GM13977 (cell line): ENCODE measurements at places on chromosomes 13 and 19.

- DNase-seq, result no peak
Measured at GRCh38 chr19:30395283-30395682, 23.1 kb downstream of the ZNF536 start.

- no peak for DNase-seq
Measured at GRCh38 chr13:23695196-23695595, 125.0 kb downstream of the TNFRSF19 start.

DNA sequence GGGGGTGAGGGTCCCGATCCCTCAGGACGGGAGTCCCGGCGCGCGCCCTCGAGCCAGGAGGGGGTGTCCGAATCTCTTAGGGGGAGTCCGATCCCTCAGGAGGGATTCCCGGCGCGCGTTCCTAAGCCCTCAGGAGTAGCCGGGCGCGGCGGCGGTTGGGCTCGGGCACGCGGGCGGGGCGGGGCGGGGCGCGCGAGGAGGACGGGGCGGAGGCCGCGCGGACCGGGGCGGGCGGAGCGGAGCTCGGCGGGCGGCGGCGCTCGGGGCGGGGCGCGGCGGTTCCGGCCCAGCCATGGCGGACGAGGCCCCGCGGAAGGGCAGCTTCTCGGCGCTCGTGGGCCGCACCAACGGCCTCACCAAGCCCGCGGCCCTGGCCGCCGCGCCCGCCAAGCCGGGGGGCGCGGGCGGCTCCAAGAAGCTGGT lies at the start of gene CUL4A:
Gene CUL4A, plus strand, starts transcription at position 278 of the 423 bp plus-strand sequence. Its CDS starts 15 bp downstream, at position 293.
- DNase-seq, result peak; percentile 89

- DNase-seq, result no peak
Measured at GRCh38 chr19:5705552-5705951, 14.4 kb downstream of the LONP1 start.

- DNase-seq, result no peak
Measured at GRCh38 chr13:22776394-22777186, 404.2 kb upstream of the SGCG start.

- DNase-seq, result no peak
Measured at GRCh38 chr13:84654654-84655275, 772.5 kb upstream of the SLITRK1 start.

DNA sequence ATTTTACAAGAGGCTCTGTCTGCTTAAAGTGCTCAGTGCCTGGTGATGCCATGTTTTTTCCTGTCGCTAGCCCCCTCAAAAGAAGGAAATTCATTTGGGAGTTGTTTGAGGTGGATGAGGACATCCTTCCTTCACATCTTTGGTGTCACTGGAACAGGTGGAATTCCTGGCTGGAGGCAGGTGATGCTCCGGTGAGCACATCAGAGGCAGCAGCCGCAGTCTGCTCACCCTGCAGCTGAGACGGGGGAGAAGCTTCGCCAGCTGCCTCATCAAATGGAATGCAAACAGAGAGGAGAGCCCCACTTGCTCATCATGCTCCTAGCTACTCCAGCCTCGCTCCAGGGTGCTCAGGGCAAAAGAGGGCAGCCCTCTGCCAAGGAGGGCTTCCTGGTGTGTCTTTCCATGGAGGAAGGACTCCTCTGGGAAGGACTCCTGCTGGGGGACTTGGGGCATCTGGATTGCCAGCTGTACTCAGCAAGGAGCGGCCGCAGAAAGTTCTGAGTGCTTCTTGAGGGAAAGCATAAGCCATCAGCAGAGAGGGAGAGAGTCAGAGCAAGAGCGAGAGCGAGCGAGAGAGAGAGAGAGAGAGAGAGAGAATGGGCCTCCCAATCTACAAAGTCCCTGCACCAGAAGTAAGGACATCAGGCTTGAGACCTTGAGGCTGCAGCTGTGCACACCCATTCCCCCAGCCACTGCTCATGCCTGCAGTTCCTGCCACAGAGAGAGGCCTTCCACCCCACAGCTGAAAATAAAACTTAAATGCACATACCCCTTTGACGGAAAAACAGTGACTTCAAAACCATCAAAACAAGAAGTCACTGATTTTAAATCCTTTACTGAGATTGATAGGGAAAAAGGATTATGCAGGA lies 74.3 kb upstream of the UBL3 start:
- no peak for DNase-seq

GRCh38 chr13:106524108-106524507 lies 11.4 kb downstream of the EFNB2 start:
- DNase-seq, result no peak

- no peak for DNase-seq
Measured at GRCh38 chr13:112734696-112735547, 45.1 kb downstream of the ATP11A start.

GRCh38 chr19:45767881-45768654 lies 984 bp downstream of the SIX5 start:
- peak; percentile 82 for DNase-seq

DNA sequence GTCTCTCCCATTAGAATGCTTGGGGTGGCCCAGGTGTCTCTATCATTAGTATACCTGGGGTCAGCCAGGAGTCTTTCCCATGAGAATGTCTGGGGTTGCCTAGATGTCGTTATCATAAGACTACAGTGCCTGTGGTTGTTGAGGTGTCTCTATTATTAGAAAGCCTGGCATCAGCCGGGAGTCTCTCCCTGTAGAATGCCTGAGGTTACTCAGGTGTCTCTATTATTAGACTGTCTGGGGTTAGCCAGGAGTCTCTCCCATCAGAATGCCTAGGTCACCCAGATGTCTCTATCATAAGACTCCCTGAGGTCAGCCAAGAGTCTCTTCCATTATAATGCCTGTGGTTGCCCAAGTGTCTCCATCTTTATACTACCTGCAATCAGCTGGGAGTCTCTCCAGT lies 1541.1 kb downstream of the UQCRFS1 start:
- DNase-seq, result no peak

- no peak for DNase-seq
Measured at GRCh38 chr13:39734952-39735351, 79.5 kb downstream of the COG6 start.

- no peak for DNase-seq
Measured at GRCh38 chr19:1411255-1412191, 4.1 kb downstream of the DAZAP1 start.

DNA sequence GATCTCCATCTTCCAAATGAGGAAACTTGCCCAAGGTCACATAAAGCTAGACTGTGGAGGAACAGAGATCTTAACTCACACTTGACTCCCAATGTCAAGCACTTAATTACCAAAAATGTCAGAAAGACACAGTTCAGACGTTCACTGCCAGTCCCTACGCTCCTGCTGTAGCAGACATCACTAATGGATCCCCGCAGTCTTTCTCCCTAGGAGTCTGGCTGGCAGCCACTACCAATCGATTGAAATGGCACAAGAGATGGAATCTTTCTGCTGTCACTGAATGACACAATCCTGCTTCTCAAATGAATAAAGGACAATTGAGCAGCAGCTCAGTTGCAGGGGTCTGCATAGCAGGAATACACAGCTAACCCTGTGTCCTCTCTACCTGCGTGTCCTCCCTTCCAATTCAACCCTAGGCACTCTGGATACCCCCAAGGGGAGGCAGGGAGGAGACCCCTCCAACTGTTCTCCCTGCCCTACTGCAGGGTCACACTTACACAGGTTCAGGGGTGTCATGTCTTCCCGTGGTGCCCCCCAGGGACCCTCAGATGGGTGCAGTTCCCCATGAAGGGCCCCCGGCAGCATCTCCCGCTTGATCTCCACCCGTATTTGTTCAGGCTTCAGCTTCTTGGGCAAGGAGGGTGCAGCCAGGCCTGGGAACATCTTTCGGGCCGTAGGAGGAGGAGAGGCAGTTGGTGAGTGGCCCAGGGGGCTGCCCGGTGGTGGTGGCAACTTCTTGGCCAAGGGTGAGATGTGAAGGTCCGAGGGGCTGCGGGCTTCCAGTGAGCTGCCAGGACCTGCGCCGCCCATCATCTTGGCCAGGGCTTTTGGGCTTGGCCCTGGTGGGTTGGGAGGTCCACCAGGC lies 7.9 kb upstream of the AKAP8L start:
- DNase-seq, result no peak

- no peak for DNase-seq
Measured at GRCh38 chr13:73943965-73944233, 190.3 kb downstream of the KLF12 start.

GRCh38 chr13:30727491-30728355 lies 7.6 kb upstream of the ALOX5AP start:
- DNase-seq, result no peak

DNA sequence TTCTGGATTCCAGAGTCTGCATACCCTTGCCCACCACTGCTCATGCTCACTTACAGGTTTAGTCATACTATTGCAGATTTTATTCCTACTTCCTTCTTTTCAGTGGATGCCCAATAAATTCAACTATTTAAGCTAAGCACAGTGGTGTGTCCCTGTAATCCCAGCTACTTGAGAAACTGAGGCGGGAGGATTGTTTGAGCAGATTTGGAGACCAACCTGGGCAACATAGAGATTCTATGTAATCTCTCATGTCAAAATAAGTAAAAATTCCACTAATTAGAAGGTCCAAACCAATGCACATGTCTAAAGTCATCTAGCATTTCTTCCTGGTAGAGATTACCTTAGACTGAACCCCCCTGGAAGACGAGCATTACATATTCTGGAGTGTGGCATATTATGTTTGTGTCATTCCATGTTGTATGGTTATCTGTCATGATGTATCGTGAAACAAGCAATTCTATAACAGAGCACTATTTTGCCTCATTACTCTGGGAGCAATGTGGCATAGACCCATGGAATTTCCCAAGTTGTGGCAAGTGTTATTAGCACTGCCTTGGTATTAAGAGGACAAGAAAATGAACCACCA lies 8.3 kb downstream of the HMGB1 start:
- DNase-seq, result no peak

- DNase-seq, result no peak
Measured at GRCh38 chr13:113731192-113732175, 27.5 kb upstream of the TMEM255B start.

GRCh38 chr13:50645092-50645491 lies 198.4 kb downstream of the DLEU7 start:
- DNase-seq, result no peak

DNA sequence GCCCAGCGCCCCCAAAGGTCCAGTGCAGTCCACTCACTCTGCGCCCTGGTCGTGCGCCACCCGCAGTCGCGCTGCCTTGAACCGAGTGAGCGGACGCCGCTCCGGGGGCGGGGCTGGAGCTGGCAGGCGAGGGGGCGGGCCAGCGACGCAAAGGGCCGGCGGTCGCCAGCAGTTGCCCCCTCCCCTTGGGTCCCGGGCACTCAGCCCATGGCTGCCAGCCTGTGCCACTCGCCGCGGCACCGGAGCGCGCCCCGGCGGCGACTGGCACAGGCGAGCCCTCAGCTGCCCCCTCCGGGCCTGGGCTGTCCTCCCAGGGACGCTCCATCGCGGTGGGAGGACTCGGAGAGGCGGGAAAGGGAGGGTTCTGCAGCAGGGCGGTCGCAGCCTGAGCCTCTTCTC lies at the start of gene S1PR5:
Gene S1PR5, minus strand, starts transcription at position 87 of the 399 bp plus-strand sequence. CDS start 2,436 bp downstream, outside the sequence.
- DNase-seq, result peak; percentile 34

DNA sequence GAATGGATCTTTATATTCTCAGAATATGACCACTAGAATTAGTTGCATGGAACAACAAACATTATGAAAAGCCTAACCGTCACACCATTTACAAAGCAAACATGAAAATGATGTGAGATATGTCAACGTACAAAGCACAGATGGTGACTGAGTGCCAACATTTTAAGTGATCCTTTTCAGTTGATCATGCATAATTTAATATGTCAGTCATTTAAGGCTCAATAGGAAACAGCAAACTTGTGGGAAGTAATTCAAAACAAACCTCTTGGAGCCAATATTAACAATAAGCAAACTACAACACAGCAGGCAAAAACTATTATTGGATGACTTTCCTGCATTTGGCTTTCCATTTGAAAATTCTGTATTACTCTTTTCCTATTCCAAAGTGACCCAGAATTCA lies 277.6 kb downstream of the SLITRK6 start:
- no peak for DNase-seq

DNA sequence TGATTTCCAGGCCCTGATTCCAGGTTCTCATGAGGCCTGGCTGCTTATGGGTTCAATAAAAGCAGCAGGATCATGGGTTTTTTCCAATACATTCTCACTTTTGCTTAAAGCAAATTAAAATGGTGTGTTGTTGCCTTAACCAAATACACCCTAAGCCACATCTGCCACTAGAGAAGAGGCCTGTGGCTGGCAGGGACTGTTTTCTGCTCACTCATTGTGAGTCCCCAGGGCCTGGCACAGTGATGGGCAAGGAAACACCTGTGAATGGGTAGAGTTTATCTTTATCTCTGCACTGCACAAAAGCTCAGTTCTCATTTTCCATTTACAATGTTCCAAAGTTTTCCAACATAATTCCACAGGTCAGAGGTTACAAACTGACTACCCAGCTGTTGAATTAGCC lies 726.0 kb downstream of the UQCRFS1 start:
- DNase-seq, result no peak

DNA sequence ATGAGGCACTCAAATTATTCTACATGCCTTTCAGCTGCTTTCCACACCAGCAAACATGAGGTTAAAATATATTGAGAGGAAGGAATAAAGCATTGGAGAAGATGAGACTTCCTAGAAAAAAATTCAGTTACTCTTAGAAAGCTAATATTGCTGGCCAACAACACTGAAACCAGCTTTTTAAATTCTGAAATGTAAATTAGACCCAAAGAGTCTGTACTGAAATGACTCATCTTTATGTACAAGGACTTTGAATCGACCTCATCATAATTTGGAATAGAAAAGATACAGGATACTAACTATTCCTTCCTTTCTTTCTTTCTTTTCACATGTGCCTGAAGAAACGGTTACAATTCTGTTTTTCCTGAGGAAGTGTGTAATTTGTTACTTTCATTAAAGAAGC lies 6.5 kb upstream of the HSPH1 start:
- peak; percentile 33 for DNase-seq

- no peak for DNase-seq
Measured at GRCh38 chr13:111187960-111188541, 72.9 kb downstream of the ARHGEF7 start.

DNA sequence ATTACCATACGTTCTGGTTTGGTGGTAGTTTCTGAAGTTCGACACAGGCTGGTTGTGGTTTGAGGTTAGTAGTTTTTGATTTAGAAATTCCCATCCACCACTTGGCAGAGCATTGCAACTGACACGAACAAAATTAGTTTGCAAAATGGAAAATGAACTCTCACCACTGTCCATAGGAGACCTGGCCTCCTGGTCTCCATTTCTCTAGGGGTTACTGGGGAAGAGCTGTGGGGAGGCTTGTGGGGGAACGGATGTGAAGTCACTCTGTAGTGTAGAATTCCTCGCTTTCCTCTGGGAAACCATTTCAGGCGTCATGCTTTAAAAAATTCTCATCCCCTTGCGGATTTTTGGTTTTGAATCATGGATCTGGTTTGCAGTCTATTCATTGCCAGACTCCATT lies 321.5 kb upstream of the MAB21L1 start:
- DNase-seq, result no peak

- no peak for DNase-seq
Measured at GRCh38 chr13:111256946-111257345, 63.5 kb upstream of the TEX29 start.

- no peak for DNase-seq
Measured at GRCh38 chr13:113192279-113192678, 16.2 kb downstream of the PCID2 start.

- DNase-seq, result no peak
Measured at GRCh38 chr13:23754506-23754905, 134.7 kb downstream of the MIPEP start.
